ENCODE measurements at places on chromosomes 2 and 18. TPM values are rescaled to one million over a fixed set of nuclear protein-coding genes. Genes with fewer than 3 reads are reported as not detected.

FARP2 gene
- total RNA-seq, result 29.6 TPM

LOXL3 gene
- 1.4 TPM for total RNA-seq

C2orf92 gene
- total RNA-seq, result 0.24 TPM

EFR3B gene
- total RNA-seq, result not detected

ACMSD gene
- total RNA-seq, result 1.7 TPM

ACTG2 gene
- total RNA-seq, result not detected

SLC9A4 gene
- 2.7 TPM for total RNA-seq

LNPK gene
- total RNA-seq, result 33.3 TPM

HRH4 gene
- 0.64 TPM for total RNA-seq

PDCD1 gene
- 0.24 TPM for total RNA-seq

GPR155 gene
- total RNA-seq, result 1.7 TPM

CCDC141 gene
- total RNA-seq, result not detected

DUSP2 gene
- total RNA-seq, result 11.1 TPM

UGT1A10 gene
- total RNA-seq, result not detected

Measured in tracheal epithelial cell (primary cell).